ENCODE measurements at places on chromosomes 13 and 19.

- no peak for DNase-seq
Measured at GRCh38 chr13:24861617-24862362, 97.8 kb downstream of the RNF17 start.

DNA sequence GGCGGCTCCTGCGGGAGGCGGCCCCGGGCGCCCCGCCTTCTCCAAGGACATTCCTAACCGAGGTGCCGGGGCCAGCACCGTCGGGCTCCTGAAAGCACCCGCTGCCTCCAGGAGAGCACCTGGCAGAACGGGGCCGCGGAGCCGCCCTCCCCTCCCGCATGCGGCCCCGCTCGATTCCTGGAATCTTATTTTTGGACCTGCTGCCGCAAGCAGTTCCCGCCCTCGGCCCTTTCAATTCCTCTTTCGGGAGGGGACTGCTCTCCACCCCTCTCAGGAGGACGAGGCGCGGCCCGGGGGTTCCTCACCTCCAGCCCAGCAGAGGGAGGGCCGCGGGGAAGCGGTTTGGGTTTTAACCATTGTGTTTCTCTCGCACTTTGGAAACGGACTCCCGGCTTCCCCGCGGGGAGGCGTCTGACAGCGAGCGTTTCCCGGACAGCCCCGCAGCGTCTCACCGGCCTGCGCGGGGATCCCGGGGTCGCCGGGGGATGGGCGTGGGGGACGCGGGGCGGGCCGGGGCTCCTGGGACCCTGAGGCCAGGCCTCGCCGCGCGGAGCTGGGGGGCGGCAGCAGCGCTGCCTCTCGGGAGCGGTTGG is 849 bp downstream of the GAS6 start:
- peak; percentile 50 for DNase-seq

- no peak for DNase-seq
Measured at GRCh38 chr13:77477299-77477848, 58.1 kb upstream of the SCEL start.

DNA sequence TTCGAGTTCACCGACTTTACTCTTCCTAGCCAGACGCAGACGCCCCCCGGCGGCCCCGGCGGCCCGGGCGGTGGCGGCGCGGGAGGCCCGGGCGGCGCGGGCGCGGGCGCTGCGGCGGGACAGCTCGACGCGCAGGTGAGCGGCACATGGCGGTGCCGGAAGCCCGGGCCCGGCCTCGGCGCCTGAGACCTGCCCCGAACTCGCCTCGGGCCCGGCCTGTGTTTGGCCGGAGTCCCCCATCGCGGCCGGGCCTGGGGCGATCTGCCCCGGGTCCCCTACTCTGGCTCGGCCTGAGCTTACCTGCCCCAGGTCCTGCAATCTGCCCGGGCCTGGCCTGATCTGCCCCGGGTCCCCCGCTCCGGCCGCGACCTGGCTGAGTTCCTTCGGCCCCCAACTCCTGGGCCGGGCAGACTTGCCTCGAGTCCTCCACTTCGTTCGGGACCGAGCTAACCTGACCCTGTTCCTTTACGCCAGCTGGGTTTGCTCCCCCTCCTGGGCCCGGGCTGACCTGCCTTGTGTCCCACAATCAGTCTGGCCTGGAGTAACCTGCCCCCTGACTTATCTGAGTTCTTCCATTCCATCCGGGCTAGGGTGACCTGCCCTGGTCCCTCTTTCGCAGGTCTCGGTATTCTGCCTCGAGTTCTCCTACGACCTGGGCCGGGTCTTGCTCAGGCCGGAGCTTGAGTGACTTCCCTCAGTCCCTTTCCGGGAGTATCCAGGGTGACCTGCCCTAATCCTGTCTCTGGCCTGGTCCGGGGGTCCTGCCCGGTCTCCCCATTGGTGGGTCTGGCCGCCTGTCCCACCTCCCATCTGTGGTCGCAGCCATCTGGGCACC is 764 bp downstream of the UPF1 start:
- DNase-seq = no peak

DNA sequence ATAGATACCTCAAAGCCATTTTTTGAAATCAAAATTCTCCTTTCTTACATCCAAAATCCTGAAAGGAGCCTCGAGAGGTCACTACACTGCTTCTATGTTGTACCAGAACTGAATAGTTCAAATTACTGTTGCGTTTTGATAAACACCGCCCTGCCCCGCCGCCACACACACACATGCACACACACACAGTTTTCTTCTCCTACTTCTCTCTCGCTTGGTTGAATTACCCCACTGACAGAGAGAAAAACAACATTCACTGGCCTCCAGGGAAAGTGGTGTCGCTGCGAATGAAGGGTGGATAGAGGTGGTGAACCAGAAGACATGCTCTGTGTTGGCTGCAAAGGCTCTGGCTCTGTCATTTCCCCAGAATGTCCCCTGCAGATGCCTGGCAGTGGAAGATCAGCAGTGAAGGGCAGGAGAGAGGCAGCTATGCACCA is 183.4 kb upstream of the RFC3 start:
- no peak for DNase-seq

GRCh38 chr19:55546822-55547614 is 1.7 kb upstream of the SBK3 start:
- no peak for DNase-seq

DNA sequence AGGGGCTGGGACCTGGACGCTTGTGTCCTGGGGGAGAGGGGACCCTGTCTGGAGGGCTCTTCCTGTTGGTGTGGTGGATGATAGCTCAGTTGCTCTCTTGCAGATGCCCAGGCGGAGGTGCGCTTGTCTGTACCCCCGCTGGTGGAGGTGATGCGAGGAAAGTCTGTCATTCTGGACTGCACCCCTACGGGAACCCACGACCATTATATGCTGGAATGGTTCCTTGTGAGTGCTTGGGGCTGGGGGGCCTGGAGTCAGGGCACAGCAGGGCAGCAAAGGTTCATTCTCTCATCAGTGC is 2.2 kb downstream of the BCAM start:
- no peak for DNase-seq

GRCh38 chr13:22278336-22278929 is 607.6 kb downstream of the FGF9 start:
- DNase-seq = peak; percentile 44

DNA sequence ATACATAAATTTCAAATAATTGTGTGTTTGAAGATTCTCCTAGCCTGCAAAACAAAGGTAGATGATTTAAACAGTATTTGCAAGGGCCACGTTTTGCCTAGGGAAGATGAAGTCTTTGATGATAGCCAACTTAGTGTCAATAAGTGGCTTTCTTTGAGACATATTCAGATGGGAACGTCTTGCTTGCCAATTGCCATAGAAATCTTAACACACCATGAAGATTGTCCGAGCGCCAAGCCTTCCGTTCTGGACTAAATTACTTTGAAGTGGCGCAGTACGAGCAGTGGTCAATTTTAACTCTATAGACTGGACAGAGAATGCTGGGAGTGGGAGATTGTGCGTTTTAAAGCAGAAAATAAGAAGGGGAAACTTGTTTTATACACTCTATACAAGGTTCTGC is 9.9 kb downstream of the ZIC5 start:
- no peak for DNase-seq

DNA sequence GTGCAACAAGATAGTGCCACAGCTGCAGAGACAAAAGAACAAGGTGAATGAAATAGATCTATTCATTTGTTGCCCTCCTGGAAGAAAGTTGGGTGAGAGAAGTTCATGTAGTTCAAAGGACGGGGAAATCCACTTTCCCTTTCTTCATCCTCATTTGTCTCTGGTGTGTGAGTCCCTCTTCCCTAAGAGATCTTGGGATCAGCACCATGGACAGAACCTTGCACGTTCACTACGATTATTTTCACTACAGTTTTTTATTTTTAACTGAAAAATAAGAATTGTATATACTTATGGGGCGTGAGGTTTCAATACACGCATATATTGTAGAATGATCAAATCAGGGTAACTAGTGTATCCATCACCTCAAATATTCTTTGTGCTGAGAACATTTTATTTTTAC is 29.2 kb downstream of the NLRP5 start:
- no peak for DNase-seq

DNA sequence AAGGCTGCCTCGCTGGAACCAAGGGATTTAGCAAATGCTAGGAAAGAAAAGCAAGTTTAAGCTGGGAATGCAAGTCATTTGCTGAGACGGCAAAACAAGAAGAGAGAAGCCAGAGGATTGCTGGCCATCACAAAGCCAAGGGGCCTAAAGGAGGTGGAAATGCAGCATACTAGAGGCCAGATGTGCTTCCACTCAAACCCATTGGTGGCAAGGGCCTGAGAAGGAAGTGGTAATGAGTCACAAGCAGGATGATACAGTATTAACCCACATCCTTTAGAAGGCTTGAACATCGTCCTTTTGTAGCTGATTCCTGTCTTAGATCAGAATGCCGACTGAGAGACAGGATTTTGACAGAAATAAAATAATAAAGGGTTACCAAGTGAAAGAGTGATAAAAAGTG is 68.2 kb downstream of the ITGBL1 start:
- no peak for DNase-seq

DNA sequence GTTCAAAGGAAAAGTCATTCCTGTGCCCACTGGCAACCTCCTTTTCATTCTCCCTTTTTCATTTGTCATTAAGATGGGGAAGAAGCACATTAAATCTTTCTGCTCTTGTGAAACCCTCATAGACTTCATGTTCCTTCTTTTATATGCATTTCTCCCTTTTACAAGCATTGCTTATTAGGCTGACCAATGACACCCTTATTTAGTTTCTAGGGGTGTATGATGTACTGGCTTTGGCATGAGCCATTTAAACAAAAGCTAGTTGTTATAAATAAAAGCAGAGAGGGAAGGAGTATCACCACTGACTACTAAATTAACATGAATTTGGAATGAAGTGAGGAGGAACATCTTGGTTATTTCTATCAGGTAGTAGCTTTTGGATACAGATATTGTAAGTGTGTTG is 68.2 kb upstream of the PCDH9 start:
- DNase-seq = no peak

GRCh38 chr19:4534836-4535658 is at the start of gene PLIN5:
Gene PLIN5, minus strand, starts transcription at chr19:4535224. Its CDS starts 1,150 bp downstream, at chr19:4534074.
- DNase-seq = peak; percentile 76

- DNase-seq = no peak
Measured at GRCh38 chr13:113974304-113975281, 717 bp upstream of the C13orf46 start.

GRCh38 chr13:73985783-73986182 is 148.4 kb downstream of the KLF12 start:
- no peak for DNase-seq

GRCh38 chr19:6772028-6772865 is at the start of gene VAV1:
Gene VAV1, plus strand, starts transcription at chr19:6772708. Its CDS starts 100 bp downstream, at chr19:6772808.
- DNase-seq = no peak

DNA sequence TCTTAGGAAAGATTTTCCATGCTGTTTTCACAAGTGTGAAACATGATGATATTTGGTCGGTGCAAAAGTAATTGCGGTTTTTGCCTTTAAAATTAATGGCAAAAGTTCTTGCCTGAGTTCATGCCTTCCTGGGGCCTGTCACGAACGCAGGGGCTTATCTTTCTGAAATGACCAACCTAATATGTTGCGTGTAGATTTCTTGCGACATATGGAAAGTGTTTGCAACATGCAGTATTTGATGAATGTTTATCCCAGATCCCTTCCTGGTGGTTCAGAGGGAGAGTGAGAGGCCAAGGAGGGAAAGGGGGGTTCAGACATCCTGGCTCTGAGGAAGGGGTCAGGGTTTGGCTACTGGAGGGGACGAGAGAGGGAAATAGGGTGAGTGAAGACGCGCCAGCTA is 72.0 kb downstream of the TEX29 start:
- no peak for DNase-seq

DNA sequence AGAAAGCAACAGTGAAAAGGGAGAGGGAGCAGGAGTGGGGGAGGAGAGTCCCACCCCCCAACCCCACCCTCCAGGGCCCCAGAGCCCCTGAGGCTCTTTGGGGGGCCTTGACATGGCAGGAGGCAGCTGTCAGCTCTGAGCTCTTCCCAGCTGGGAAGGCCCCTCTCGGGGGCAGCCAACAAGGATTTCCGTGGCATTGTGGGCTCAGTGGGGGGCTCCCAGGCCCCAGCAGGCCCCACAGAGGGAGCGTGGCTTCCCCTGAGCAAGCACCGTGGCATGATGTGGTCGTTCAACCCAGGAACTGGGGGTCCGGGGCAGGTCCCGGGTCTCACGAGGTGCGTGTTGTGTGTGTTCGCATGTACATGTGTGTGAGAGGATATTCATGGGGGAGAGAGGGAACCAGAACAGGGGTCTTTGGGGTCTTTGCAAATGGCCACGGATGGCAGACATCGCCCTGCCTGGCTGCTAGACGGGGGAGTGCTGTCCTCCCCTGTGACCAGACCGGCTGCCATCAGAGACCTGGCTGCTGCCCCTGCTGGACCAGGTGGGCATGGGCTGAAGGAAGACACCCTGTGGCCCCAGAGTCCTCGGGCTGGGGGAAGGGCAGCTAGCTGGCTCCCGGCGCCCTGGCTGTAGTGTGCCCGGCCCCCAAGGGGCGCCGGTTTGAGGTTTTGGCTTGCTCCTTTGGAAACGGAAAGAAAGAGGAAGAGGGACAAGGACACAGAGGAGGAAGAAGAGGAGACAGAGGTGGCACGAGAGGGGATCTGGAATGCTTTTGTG is 3.7 kb upstream of the AKAP8L start:
- DNase-seq = no peak

GRCh38 chr13:94351292-94351990 is 128.0 kb downstream of the DCT start:
- DNase-seq = no peak

DNA sequence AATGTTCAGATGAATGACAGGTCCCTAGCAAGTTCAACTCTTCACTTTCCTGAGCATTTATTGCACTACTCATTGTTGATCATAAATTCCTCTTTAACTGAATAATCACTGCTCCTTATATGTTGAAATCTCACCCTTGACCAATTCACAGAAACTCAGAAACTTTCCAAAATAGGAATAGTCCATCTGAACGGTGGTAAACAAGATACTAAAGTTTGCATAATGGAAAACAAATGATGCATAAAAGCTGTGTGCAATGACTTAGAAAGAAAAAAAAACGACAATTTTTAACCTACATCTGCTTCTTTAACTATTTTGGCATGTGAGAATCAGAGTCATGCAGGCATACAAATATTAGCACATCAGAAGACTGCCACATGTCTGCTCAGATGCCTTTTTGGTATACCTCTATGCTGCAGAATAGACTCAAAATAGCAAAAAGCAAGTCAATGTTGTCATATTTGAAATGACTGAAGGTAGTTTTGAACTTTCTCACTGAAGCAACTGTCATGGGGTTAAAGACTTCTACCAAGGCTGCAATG is 34.8 kb downstream of the SLC10A2 start:
- no peak for DNase-seq

GRCh38 chr19:2703691-2704216 is 1.3 kb upstream of the GNG7 start:
- DNase-seq = peak; percentile 18

- DNase-seq = no peak
Measured at GRCh38 chr19:33090179-33090578, 9.2 kb downstream of the GPATCH1 start.
